ENCODE measurements at places on chromosomes 13 and 19.
A peak's percentile ranks its signal among the peaks of the same experiment; 100 is the strongest.

- DNase-seq: no peak
Measured at GRCh38 chr13:35025314-35025713, 83.2 kb downstream of the NBEA start.

DNA sequence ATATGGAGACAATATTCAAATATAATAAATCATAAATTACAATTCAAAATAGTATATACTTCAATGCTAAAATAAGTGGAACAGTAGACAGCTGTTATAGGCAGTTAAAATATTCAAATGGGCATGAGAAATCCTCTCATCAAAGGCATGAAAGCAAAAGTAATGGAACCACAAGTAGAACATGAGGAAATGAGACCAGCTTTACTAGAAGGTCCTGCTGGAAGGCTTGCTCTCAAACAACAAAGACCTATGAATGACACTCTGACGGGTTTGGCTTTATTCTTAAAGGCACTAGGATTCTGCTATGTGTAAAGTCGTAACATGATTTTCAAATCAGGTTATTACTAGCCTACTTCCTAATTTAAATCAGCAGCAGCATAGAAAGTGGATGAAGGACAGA lies 148.1 kb downstream of the VWA8 start:
- no peak for DNase-seq

GRCh38 chr13:28541966-28542365 lies 47.0 kb upstream of the FLT1 start:
- DNase-seq: peak; percentile 14

GRCh38 chr19:48351341-48351752 lies 12.4 kb downstream of the TMEM143 start:
- DNase-seq: peak; percentile 16

- DNase-seq: no peak
Measured at GRCh38 chr13:74066937-74067336, 67.3 kb downstream of the KLF12 start.

- peak; percentile 93 for DNase-seq
Measured at GRCh38 chr19:14550201-14550754, 20.9 kb downstream of the TECR start.

- DNase-seq: no peak
Measured at GRCh38 chr19:42252365-42253244, 2.3 kb downstream of the ERF start.

DNA sequence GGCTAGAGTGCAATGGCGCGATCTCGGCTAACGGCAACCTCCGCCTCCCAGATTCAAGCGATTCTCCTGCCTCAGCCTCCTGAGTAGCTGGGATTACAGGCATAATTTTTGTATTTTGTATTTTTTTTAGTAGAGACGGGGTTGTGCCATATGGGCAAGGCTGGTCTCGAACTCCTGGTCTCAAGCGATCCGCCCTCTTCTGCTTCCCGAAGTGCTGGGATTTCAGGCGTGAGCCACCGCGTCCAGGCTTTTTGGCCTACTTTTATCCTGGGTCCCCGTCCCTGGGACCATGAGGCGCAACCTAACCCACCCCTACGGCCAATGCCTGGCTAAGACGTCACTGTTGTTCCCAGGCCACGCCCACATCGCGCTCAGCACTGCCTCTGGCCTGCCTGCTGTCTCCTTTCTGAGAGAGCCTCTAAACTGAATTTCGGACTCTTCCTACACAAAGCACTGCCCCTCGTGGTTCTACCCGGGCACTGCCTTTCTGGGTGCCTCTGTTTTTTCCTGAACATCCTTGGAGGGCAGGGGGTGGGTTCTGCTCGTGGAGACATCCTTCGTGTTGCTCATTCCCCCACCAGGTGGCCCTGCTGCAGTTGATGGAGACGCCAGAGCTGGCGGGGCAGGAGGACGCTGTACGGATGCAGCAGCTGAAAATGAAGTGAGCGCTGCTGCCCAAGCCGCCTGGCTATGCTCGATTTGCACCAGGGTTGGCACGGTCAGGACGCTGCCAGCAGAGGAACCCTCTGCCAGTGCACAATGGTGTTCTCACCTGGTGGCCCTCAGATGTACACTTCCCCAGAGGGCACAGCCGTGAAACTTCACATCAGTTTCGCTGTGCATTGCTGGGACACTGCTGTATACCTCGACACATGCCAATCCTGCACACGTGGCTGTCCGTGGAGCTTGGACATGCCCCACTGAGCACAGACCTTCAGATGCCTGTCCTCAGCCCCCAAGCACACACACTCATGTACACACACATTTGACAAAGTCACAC lies 2.0 kb downstream of the REX1BD start:
- peak; percentile 93 for DNase-seq

GRCh38 chr13:67238277-67238859 lies 8.2 kb upstream of the PCDH9 start:
- no peak for DNase-seq

DNA sequence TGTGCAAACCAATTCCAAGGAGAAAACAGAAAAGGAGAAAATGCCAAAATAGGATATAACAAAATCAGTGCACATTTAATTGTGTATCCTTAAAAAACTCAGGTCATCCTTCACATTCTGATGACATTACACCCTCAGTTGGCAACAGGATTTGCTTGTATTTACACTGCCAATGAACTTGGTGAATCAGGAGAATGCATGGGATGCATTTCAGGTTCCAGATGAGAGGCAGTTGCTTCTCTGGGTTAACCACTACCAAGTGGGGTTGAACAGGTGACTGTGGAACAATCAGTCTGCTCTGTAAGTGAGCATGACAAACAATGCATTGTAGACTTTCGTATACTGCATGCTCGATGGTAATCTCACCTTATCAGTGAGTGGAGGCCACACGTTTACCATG lies 79.1 kb downstream of the STARD13 start:
- DNase-seq: no peak

GRCh38 chr13:27311518-27312210 lies 41.0 kb downstream of the RASL11A start:
- no peak for DNase-seq

DNA sequence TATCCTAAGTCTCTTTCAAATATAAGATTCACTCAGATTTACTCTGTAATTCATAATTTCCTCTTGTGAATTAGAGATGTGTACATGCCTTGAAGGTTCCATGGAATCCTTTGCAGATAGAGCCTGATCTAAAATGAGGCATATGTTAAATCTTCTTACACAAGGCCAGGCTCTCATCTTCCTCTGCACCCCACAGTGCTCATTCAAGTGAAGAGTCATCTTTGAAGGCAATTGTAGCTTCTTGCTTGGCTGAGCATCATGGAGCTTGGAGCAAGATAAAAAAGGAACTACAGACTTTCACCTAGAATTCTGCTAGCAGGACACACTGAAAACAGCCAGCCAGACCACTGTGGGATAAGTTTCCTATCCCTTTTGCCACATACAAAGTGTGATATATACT lies 566.4 kb downstream of the PCDH9 start:
- DNase-seq: no peak

DNA sequence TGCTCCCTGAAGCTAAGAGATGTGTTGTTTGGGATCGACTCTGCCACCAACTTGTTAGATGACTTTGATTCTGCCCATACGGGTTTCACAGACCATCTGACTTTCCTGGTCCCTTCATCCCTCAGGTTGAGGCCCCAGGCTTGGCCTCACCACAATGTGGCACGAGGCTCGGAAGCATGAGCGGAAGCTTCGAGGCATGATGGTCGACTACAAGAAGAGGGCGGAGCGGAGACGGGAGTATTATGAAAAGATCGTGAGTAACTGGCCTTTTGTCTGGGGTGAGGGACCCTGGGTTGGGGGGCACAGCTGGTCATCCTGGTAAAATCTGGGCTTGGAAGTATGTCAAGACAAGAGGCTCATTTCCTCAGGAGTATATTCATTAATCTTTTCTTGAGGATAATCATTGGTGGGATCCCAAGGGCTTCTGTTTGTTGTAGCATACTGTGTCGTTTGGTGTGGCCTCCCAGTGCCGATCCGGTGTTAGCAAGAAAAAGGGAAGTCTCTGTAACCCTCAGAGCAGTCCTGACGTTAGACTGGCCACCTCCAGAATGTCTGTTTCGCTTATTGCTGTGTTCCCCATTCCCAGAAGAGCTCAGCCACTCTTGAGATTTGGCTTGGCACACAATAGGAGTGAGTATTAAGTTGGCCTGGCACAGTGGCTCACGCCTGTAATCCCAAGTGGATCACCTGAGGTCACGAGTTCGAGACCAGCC lies 1.4 kb downstream of the CLASRP start:
- no peak for DNase-seq

- no peak for DNase-seq
Measured at GRCh38 chr13:37443538-37443937, 155.0 kb downstream of the POSTN start.

GRCh38 chr19:37362733-37363132 lies 8.2 kb upstream of the ZNF527 start:
- peak; percentile 1 for DNase-seq

DNA sequence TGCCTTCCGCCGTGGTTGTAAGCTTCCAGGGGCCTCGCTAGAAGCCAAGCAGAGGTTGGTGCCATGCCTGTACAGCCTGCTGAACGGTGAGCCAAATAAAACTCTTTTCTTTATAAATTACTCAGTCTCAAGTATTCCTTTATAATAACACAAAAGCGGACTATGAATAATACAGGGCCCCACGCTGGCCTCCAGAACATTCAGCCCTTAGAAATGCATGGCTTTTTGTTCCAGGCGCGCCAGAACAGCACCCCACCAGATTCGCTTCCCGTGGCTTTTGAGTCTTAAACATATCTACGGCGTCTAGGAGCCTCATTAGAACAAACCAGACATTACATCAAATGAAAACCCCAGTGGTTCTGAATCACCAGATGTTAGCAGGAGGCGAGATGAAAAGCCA lies 75.1 kb downstream of the SLC15A1 start:
- no peak for DNase-seq

GRCh38 chr13:28494778-28495537 lies at the start of gene FLT1:
TSS of gene FLT1 (minus strand) at chr13:28495128. CDS start at chr13:28494843, 285 bp downstream.
- DNase-seq: no peak

DNA sequence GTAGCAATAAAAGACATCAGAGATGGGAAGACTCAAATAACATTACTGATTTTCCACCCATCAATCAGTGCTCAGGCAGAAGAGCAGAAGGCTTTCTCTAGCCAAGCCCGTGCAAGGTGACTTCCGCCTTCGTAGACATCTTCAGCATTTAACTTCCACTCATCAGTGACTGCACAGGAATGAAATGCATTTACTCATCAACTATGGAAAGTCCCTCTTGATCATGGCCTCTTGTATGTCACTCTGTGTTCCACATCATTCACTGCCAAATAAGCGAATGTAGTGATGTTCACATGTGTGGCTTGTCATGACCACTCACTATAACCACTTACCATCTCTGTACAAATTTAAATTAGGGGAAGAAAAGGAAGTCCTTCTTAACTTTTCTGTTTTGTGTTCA lies 49.4 kb downstream of the SACS start:
- DNase-seq: no peak

- DNase-seq: peak; percentile 71
Measured at GRCh38 chr19:39403331-39404312, 3.0 kb upstream of the ZFP36 start.

GRCh38 chr19:359653-359925 lies 15.0 kb upstream of the MIER2 start:
- no peak for DNase-seq

DNA sequence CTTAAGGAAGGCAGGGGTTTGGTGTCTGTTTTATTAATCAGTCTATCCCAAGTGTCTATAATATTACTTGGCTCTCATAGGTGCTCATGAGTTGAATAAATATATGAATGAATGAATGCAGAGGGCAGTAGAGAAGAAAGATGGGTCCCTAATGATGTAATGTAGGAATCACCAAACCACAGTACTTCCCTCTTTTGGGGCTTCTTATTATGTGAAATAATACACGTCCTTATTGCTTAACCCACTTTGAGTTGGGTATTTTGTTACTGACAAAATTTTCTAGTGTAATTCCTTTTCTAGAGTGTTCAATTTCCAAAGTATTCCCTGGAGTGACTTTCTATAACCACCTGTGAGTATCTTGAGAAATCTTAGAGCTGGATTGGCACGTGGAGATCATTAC lies 13.2 kb downstream of the KLK5 start:
- no peak for DNase-seq

- no peak for DNase-seq
Measured at GRCh38 chr13:90237852-90238251, 1109.6 kb upstream of the MIR17HG start.

DNA sequence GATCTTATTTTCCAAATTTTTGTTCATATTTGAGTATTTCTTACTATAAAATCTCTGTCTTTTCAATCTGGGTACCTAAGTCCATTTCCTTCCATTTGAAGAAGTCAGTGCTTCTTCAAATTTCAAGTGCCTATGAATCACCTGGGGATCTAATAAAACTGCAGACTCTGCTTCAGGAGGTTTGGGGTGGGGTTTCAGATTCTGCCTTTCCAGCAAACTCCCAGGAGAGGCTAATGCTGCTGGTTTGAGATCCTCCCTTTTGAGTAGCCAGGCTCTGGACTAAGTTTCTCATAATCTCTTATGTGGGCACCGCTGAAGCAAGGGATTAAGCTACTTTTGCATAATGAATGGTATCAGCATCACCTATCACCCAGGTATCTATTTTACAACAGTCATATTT lies 242.4 kb downstream of the RGCC start:
- no peak for DNase-seq

DNA sequence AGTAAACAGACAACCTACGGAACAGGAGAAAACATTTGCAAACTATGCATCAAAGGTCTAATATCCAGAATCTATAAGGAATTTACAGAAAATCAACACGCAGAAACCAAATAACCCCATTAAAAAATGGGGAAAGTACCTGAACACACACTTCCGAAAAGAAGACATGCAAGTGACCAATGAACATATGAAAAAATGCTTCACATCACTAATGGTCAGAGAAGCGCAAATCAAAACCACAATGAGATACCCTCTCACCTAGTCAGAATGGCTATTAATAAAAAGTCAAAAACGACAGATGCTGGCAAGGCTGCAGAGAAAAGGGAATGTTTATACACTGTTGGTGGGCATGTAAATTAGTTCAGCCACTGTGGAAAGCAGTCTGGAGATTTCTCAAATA lies 29.5 kb downstream of the SLC25A15 start:
- no peak for DNase-seq

DNA sequence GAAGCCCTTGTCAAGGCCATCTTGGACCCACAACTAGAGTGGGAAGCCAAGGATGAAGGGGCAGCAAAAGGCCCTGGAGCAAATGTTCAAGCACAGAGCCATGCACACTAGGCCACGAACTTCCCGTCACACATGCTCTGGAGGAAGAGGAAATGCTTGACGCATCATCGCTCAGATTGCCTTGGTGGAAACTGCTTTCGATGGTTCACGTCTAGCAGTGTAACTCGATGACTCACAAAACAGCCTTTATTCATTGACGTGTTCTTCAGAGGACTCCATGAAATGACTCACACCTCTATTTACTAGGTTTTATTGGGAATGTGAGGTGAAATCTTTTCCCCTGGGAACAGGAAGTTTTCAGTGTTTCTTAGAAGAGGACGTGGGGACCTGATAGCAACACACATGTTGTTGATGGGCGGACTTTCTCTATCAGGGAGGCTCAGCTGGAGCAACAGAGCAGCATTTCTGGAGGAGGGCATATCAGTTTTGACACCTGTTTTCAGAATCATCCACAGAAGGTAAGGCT lies 79.8 kb upstream of the FLT1 start:
- DNase-seq: no peak

GRCh38 chr13:23007426-23007825 lies 173.4 kb upstream of the SGCG start:
- no peak for DNase-seq

GRCh38 chr19:35509018-35509652 lies 4.3 kb downstream of the DMKN start:
- no peak for DNase-seq

GRCh38 chr13:40874138-40874779 lies 84.8 kb downstream of the SLC25A15 start:
- no peak for DNase-seq

- DNase-seq: no peak
Measured at GRCh38 chr13:23392313-23392712, 41.2 kb downstream of the SACS start.

Measured in NCI-H2029 (cell line).